ENCODE measurements at places on chromosomes 7 and 10.

- no peak for DNase-seq
These were observed 35.3 kb upstream of the PROSER2 start for GRCh38 chr10:11787846-11788245.

- no peak for DNase-seq
These were observed 537.4 kb downstream of the CNTNAP2 start for GRCh38 chr7:146654048-146654447.

GRCh38 chr7:117682681-117683385, 190.4 kb downstream of the CTTNBP2 start:
- no peak for DNase-seq

DNA sequence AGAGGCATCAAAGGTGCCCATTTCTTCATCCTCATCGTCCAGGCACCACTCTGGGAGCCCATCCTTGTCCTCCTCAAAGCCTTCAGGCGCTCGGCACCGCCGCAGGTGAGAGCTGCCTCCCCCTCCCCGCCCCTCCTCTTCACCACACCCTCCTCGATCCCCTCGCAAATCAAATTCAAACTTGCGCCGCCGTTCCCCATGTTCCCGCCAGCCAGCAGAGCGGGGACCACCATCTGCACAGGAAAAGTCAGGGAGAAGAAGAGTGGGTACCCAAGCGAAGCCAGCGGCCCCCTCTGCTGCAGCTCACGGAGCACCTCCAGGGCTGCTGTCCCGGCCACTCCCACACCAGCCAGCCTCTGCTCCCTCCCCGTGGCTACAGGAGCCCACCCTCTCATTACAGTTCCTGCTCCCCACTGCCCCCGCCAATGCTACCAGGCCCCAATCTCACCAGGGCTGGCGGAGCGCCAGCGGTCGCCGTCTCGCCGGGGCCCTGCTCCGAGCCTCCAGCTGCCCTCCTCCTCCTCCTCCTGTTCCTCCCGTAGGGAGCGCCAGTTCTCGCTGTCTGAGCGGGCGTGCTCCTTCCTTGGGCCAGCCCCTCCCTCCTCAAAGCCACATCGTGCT, 7.7 kb downstream of the GIGYF1 start:
- no peak for DNase-seq

- DNase-seq, result no peak
These were observed 168.2 kb upstream of the IGFBP3 start for GRCh38 chr7:46089281-46089680.

DNA sequence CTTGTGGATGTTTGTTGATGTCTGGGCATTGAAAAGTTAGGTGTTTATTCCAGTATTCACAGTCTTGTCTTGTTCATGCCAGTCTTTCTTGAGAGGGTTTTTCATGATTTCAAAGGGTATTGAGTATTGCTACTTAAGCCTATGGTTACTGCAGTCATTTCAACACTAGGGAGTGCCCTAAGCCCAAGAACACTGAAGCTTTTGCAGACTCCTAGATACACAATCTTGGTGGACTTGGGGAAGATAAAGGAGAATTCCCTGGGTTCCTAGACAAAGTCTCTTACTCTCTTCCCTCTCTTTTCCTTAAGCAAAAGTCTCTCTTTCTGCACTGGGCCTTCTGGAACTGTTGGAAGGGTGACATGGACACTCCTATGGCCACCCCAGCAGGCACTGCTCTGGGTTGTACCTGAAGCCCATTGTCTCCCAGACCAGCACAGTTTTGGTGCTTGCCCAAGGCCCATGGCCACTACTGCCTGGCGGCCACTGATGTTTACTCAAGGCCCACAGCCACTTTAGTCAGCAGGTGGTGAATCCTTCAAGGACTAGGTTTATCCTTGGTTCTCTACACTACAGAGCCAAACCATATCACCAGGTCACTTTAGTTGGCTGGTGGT, 24.9 kb downstream of the SAMD9 start:
- no peak for DNase-seq

- DNase-seq, result no peak
These were observed 19.6 kb downstream of the EPC1 start for GRCh38 chr10:32327364-32327691.

DNA sequence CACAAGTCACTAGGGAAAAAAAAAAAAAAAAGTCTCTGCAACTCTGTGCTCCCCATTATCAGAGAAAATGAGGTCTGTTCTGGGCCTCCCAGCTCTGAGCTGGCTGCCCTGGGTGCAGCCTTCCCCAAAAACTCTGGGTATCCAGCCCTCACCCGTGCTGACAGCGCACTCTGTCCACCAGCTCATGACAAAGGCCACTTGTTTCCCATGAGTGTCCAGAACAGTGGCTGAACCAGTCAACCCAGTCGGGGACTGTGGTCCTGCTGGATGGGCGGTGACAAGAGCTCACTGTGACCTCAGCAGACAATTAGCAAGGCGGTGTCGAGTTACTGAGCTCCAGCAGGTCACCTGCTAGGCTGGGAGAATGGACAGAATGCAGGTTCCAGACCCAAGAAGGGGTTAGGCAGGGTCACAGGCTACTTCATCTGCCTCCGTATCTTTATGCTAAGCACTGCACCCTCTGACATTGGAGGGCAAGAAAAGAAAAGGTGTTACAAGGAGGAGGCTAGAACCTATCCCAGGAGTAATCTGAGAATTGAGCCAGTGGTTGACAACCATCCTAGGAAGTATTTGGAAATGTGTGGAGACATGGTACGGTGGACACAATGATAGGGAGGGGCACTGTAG, 37.2 kb downstream of the DLG5 start:
- DNase-seq, result no peak

- no peak for DNase-seq
These were observed 99.0 kb downstream of the GNAT3 start for GRCh38 chr7:80412842-80413241.

DNA sequence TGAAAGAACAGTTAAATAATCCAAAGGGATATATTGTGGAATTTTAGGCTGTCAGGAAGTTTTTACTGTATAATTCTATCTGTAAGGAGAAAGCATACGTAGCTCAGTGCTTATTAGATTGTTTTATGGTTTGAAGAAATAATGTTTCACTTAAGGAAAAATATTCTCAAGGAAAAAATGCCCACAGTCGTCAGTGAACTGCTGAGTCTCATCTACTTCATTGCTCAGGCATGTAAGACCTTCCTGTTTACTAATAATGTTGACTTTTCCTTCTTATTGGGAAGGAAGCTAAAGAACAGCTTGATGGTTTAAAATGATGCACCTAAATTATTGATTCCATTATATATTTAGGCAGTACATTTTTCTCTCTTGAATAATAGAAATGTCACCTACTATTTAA, 304.2 kb downstream of the SDK1 start:
- no peak for DNase-seq

- no peak for DNase-seq
These were observed 94.3 kb upstream of the IL6 start for GRCh38 chr7:22632674-22633073.

DNA sequence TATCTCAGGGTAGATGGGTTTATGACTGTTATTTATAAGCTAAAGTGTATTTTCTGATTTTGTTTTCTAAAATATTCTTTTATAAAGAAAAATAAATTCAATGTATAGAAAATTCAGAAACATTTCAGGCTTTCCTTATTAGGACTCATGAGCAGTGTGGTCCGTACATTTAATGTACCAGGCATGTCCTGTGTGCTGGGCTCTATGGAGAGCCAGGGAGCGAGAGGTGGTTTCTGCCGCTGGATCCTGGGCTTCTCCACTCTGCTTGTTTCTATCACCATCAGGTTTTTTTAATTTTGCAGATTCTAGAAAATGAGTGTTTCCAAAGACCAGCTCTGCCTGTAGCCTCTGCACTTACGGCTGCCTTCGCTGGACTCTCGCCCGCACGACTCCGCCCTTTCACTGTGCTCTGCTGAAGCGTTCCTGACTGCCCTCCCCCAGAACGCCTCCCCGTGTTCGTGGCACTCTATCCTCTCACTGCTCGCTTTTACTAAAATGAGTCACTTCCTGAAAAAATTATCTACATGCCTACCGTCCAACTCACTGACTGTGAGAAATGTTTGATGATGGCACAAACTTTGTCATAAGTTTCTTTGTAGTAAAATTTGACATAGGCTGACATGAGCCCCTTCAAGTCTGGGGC, 188.5 kb downstream of the ZMYND11 start:
- DNase-seq, result no peak

DNA sequence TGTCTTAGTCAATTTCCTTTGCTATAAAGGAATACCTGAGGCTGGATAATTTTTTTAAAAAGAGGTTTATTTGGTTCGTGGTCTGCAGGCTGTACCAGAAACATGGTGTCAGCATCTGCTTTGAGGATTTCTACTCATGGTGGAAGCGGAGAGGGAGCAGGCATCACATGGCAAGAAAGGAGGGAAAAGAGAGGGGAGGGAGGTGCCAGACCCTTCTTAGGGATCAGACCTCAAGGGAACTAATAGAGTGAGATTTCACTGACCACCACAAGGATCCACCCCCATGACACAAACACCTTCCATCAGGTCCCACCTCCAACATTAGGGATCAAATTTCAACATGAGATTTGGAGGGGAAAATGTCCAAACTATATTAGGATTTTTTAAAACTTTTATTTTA, 27.0 kb upstream of the AKR1B10 start:
- DNase-seq, result no peak

DNA sequence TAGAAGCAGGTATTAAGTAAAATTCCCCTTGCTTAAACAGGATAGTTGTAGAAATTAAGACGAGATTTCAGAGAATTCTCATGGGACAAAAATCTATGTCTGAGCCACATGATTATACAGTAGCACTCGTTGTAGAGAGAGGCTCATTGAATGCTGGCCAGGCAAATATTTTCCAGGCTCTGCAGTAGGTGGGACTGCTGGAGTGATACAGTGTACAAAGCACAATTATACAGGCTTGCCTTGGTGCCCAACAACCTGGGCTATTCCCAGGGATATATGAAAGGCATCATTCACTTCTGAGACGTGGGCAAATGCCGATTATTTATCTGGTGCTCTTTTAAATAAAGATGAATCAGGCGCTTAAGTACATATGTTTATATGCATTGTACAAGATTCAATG, 380.6 kb downstream of the PHTF2 start:
- no peak for DNase-seq

- no peak for DNase-seq
These were observed 211.5 kb downstream of the CREB5 start for GRCh38 chr7:28623863-28624262.

GRCh38 chr7:17043012-17043877, 161.5 kb upstream of the AGR3 start:
- no peak for DNase-seq

GRCh38 chr7:157923903-157924630, 587.3 kb downstream of the DNAJB6 start:
- DNase-seq, result no peak

DNA sequence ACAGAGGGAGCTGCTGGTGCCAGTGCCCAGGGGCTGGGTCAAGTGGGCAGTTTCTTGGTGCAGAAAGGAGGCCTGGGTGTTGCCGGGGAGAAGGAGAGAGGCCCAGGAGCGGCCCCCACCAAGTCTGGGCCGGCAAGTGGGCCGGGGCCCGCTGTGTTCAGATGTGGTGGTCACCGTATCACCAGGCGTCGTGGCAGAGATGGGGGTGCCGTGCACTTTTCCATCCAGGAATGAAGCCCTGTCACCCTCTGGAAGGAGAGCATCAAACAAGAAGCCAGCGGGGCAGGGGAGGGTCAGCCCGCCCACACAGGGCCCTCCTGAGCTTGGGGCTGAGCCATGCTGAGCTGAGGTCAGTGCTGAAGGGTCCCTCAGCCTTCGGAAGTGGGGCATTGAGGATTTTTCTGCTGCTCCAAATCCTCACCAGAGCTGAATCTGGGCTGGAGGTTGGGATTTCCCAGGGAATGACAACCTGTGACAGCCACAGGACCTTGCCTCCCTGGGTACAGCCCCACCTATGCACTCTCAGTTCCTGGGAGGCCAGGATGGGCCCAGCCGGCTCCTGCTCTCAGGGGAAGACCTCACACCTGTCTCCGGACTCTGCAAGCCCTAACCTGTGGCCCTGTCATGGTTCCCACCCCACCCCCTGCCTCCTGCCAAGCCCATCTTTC, 27.9 kb upstream of the INPP5A start:
- no peak for DNase-seq

DNA sequence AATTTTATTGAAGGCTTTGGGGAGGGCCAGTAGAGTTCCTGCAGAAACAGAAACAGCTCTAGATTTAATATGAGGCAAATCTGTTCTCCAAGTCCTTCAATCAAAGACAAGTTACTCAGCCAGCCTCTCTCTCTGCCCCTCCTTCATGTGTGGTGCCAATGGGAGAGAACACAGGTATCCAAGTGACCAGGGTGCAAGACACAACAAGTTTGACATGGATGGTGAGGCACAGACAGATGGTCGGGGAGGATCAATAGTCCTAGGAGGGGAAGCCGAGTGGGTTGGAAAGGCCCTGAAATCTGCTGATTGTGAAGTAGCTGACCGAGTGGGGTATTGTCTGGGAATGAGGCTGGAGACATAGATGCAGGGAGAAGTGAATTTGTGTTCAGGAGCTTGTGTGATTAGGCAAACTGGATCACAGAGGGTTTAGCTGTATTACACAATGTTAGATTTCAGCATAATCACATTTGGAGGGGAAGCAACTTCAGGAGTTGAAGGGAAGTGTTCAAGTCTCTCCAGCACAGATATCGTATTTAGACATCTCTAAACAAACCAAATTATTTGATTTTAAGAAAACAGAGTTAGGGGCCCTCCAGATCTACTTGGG, 1.5 kb downstream of the GIMAP1 start:
- no peak for DNase-seq

DNA sequence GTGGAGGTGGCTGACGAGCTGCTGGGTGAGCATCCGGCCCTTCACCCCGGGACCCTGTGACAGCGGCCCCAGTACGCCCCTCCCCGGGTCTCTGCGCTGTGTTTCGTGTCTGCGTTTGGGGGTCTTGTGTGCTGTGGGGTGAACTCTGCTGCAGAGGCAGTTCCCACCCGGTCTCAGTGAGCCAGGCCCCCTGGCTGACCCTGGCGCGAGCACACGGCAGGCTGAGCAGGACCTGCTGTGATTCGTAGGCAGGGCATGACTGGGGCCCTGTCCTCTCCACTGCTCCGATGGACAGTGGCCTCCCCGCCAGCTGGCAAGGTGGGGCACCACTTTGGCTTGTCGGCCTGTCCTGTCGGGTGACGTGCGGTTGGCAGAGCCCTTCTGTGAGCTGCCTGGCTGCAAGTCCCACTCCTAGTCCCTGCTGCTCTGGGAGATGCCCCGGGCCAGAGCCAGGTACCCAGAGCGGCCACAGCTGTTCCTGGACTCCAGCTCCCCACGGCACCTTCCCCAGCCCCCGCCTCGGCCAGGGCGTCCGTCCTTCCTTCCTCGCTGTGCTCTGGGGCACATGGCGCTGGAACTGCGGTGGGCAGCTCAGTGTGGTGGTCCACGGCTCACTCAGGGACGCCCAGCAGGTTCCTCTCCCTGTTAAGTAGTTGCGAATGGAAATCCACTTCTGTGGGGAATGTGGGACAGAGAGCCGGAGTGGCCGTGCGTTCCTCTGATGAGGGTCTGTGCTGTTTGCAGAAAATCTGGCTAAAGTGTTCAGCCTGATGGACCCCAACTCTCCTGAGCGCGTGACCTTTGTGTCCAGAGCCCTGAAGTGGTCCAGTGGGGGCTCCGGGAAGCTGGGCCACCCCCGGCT, 10.5 kb downstream of the GET4 start:
- DNase-seq, result no peak

GRCh38 chr10:52775132-52775647, 2.6 kb upstream of the MBL2 start:
- DNase-seq, result no peak
